ENCODE measurements at places on chromosomes 16 and 17. TPM values are rescaled to one million over a fixed set of nuclear protein-coding genes. Genes with fewer than 3 reads are reported as not detected.

- no peak for DNase-seq
Measured at GRCh38 chr17:28843816-28844148, 1.2 kb upstream of the FAM222B start.

DNA sequence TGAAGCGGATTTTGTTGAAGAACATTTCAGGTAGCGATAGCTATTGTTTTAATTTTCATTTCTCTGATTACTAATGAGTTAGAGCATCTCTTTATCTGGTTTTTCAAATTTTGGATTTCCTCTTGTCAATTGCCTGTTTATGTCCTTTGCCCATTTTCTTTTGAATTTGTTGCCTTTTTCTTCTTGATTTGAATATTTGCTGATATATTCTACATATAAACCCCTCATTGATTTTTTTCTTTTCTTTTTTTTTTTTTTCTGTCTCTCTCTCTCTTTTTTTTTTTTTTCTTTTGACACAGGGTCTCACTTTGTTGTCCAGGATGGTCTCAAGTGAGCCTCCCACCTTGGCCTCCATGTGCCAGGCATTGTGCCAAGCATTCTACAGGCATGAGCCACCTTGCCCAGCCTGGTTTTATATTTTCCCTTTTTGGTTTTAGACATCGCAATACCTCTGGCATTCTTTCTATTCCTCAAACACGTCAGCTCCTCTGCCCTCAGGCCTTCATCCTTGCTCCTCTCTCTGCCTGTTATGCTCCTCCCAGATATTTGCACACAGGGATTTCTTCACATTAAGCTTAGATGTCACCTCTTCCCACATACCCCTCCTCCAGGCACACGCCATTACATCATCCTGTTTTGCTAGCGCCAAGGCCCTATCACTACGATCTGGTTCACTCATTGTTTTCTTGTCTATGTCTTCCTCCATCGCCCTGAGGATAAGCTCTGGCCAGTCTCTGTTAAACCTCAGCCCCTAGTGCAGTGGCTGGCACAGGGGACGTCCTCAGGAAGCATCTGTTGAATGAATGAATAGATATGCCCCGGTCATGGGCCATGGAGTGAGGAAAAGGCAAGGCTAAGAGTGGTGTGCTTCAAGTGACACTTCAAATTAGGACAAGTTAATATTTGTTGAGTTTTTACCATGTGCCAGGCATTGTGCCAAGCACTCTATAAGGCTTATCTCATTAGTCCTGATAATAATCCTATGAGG lies 8.6 kb downstream of the SARM1 start:
- no peak for DNase-seq

GRCh38 chr17:37755455-37755854 lies 10.6 kb upstream of the HNF1B start:
- no peak for DNase-seq

DNA sequence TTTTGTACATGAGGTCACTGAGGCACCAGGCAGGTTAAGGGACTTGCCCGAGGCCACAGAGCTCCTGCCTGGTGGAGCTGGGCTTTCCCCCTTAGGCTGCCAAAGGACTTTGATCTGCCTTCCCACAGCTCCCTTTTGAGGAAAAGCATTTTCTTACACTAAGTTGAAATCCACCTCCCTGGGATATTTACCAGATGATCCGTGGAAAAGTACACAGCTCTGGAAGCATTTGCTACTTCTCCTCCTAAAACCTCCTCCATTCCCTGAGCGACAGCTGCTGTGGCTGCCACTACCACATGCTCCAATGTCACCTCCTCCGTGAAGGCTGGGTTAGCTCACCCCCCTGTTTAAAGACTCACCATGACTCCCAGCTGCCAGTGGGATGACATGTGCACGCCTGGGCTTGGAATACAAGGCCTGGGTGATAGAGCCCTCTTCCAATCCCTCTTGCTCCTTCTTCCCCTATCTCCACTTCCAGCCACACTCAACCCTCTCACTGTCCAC lies 1.2 kb upstream of the MPRIP start:
- DNase-seq, result peak; percentile 60

DNA sequence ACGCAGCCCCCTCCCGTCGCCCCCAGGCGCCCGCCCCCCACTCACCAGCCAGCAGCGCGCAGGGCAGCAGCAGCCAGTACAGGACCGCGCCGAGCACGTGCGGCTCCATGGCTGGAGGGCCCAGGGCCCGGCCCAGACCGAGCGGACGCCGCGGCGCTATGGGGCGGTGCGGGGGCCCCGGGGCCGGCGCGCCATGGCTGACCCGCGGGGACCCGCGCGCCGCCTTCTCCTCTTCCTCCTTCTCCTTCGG lies 239 bp downstream of the PIEZO1 start:
- DNase-seq, result no peak

GRCh38 chr16:55464375-55464774 lies 14.6 kb upstream of the MMP2 start:
- DNase-seq, result no peak

GRCh38 chr16:19502395-19503131 lies 19.3 kb downstream of the GDE1 start:
- DNase-seq, result peak; percentile 82

Gene TMEM238L
- not detected for total RNA-seq

Gene FHOD1
- total RNA-seq, result 96.4 TPM

Measured in A673 (cell line).